ENCODE measurements at places on chromosomes 13 and 19.

DNA sequence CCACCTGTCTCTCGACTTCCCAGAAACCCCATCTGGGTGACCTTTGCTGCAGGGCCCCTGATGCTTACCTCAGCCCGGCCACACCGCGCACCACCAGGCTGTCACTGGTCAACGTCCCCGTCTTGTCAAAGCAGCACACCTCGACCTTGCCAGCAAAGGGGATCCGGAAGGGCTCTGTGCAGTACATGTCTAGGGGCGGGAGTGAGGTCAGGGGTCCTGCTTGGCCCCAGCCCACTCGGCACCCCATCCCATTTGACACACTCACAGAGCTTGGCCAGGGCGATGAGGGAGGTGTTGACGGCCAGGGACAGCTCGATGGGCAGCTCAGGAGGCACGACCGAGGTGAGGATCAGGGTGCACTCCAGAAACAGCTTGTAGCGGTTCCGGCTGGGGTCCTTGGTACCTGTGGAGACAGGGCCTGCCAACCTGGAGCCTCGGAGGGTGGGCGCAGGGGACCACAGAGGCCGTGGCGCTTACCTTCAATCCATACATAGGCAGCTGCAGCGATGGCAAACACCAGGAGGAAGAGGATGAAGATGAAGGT, 8.4 kb downstream of the ATP13A1 start:
- DNase-seq: no peak

DNA sequence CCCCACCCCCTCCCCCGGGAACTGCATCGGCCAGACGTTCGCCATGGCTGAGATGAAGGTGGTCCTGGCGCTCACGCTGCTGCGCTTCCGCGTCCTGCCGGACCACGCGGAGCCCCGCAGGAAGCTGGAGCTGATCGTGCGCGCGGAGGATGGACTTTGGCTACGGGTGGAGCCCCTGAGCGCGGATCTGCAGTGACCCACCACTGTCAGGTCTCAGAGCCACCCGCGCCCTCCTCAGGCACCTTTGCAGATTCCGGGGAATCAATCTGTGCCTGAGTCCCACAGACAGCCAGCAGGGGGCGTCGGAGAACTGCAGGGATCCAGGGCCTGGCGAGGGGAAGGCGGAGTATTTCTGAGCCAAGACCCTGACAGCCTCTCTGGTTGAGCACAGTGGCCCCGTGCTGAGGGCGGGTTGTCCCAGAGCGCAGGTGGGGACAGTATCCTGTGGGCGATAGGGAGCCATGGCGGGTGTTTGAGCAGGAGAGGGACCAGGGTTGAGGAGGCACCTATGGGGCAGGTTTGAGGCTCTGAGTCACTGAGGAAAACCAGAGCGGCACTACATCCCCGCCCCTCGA, 30.4 kb upstream of the CYP4F8 start:
- DNase-seq: peak; percentile 88

- no peak for DNase-seq
These were observed 2.1 kb upstream of the ADPRHL1 start for GRCh38 chr13:113455384-113455783.

DNA sequence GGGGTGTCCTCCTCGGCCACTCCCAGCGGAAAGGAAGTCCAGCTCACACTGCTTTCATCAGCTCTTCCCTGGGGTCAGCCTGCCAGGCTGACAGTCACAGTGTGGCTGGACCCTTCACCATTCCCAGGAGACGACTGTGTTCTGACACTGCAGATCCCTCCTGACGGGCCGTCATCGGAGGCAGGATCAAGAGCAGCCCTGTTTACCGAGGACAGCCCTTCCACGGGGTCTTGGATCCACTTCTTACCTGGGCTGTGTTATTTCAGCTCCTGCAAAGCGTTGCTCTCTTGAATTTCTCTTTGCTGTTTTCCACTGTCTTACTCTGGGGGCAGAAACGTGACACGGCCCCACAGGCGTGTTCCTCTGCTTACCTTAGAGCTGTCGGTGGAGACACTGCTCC, 149.9 kb upstream of the SOX1 start:
- no peak for DNase-seq

DNA sequence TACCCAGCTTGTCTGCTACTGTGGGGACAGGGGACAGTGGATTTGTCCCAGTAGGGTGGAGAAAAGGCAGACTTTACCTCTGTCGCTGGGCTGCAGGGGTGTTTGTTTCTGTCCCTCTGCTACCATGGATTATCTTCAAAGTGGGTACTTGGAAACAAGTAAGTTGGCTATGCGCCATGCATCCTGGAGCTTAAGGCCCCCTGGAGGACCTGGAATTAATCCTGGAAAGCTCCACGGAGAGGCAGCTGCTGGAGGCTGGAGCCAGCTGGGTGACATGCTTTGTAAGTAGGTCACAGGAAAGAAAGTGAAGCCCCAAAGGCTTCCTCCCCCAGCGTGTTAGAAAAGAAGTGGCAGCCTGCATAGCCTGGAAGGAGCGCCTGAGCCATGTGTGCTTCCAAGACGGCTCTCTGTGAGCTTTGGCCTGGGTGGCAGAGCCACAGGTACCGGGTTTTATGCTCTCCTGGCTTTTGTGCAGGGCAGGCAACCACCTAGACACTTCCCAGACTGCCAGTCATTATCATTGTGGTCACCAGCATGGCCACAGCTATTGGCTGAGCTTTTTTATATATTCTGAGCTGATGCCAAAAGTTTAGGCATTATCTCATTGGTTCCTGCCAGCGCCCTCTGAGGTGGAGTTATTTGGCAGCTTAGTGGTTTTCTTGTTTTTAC, 9.5 kb downstream of the B3GLCT start:
- no peak for DNase-seq

DNA sequence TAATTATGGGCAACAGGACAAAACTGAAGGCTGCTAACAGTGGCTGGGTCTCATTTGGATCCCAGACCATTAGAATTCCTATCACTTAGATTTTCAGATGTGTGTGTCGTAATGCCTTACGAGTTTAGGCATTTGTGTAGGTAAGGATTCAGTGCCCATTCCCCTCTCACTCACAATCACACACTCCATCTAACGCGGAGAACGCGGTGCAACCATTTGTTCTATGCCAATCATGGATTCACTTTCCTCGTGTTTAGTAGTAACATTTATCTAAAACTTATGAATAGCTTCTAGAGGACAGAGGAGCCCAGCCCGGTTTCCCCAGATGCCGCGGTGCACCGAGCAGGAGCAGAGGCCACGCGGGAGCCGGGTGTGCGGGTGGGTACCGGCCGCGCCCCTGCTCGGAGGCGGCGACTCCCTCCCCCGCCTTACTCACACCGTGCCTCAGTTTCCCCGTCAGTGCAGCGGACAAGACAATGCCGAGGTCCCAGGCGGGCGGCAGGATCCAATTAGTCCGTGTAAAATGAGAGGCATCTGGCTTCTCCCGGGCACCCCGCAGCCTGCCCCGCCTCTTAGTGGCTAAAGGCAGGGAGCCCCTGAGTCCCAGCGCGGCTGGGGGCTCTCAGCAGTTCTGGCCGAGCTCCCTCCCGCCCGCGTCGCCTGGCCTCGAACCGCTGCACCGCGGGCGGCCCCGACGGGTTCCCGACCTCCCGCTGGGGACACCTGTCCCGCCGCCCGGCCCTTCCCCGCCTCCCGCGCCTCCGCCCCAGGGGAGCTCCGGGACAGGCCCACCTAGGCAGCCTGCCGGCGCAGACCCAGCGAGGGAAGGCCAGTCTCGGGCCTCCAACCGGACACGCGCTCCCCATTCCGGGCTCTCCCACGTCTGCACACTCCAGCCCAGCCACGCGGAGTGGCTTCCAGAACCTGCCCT, 5.9 kb upstream of the C1QTNF9B start:
- no peak for DNase-seq

DNA sequence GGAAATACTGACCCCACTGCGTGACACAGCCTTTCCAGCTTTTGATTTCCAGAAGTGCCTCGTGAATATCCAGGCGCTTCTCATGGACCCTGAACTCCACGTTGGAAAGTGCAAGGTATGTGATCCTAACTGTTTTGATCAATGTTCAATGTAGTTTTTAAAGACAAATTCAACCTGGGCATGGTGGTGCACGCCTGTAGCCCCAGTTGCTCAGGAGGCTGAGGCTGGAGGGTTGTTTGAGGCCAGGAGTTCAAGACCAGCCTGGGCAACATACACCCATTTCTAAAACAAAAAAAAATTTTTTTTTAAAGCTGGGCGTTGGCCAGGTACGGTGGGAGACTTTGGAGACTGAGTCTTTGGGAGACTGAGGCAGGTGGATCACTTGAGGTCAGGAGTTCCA, 31.3 kb downstream of the CATSPERD start:
- DNase-seq: no peak

DNA sequence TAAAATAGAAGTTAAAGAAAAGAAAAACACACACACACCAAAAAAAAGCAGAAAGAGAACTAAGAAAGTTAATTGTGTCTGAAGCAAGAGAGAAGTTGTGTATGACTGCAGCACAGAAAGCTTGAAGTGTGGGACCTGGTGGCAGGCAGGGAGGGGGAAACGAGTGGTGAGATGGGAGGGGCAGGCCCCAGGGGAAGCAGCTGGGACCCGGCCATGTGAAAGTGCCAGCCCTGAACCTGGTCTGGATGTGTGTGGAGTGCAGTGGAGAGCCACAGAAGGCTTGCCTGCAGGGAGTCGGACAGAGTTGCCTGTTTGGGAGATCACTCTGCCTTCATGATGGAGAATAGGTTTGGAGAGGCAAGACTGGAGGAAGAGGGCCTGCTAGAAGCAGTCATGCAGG, 199.0 kb downstream of the GGACT start:
- no peak for DNase-seq

DNA sequence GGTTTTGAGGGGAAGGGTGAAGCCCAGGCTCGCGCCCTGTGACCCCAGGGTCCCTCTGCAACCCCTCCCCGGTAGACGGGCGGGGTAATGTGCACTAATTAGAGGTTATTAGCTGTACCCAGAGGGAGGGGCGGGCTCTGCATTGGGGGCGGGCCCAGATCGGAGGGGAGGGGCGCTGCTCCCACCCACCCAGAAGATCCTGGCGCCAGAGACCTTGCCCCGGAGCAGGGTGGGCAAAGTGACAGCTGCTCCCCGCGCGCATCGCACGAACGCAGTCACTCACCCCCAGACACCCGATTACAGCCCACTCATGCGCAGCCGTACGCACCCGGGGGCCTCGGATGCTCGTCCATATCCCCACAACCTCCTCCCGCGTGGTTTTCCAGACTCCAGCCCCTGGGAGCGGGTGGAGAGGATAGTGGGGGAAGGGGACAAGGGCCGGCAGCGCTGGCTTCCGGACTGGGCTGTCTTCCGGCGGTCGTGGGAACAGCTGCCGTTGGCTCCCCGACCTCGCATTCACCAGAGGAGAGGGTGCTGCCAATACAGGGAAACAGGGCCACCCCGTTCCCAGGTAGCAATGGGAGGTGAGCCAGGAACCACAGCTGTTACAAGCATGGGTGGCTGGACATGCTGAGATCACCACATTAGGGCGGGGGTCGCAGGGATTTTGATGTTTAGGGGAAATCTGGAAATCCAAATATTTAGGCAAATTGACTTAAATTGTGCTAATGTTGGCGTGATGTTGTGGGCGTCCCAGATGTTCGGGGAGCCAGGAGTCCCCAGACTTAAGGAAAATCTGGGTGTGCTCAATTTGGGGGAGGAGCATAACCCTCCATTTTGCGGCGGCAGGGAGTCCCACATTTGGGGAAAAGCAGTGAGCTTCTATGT, 2.9 kb upstream of the HOOK2 start:
- no peak for DNase-seq

DNA sequence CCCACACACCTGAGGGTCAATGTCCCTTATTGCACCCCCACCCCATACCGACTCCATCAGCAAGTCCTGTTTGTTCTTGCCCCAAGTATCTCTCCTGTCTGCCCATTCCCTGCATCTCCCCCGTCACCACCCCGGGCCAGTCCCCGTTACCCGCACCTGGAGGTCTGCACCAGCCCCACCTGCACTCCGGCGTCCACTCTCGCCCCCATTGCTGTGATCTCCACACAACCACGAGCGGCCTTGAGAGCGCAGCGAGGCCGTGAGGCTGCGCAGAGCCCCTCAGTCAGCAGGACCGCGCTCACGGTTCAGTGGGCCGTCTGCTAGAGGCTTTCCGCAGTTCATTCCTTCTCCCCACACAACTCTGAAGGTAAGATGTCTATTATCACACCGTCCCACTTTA, 152.8 kb downstream of the KATNAL1 start:
- DNase-seq: no peak

DNA sequence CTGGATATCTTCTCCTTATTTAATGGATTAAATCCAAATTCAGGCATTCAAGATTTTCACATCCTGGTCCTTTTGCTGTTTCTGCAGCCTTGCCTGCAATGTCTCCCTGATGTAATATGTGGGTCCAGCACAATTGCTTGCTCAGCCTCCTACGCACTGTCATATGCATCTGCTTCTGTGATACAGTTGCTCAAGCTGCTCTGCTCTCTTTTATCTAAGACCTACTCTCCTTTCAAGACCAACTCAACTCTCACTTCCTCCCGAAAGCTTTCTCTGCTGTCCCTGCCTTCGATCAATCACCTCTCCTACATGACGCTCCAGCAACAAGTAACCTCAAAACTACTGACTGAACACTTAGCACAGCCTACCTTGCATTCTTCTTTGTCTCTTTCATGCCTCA, 138.2 kb downstream of the DCLK1 start:
- no peak for DNase-seq

GRCh38 chr13:105345730-105346129, 1189.7 kb downstream of the EFNB2 start:
- no peak for DNase-seq

GRCh38 chr19:52689843-52690368, 44.9 kb downstream of the ZNF611 start:
- DNase-seq: peak; percentile 14

DNA sequence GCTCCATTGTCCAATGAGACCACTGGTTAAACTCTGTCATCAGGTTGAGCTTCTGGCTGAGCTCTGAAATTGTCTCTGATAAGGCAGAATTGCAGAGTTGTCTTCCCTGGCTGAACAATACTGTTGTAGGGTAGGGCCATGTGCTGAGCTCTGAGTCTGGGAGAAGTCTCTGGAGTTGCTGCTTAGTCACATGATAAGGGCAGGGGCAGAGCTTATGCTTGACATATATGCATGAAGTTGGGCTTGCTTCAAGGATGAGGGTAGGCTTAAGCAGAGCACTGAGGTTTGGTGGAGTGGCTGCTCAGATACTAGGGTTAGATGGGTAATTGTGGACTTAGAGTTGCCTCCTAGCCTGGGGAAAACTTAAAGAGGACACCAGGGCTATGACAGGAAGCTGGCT, 946.3 kb upstream of the MIR17HG start:
- DNase-seq: no peak

GRCh38 chr19:42316223-42317211, 3.4 kb downstream of the TMEM145 start:
- no peak for DNase-seq

GRCh38 chr13:61712621-61713020, 297.0 kb upstream of the PCDH20 start:
- no peak for DNase-seq

- DNase-seq: no peak
These were observed 41.6 kb upstream of the CHST8 start for GRCh38 chr19:33580026-33580644.

GRCh38 chr13:75908141-75908540, 272.0 kb downstream of the LMO7 start:
- DNase-seq: no peak

Data from stimulated activated CD4-positive, alpha-beta T cell treated with anti-CD3 and anti-CD28 coated beads, Interleukin-4, amount 100 ng/mL, for 48 hours (primary cell).